ENCODE measurements at places on chromosomes 1 and 21.
A peak's percentile ranks its signal among the peaks of the same experiment; 100 is the strongest.

DNA sequence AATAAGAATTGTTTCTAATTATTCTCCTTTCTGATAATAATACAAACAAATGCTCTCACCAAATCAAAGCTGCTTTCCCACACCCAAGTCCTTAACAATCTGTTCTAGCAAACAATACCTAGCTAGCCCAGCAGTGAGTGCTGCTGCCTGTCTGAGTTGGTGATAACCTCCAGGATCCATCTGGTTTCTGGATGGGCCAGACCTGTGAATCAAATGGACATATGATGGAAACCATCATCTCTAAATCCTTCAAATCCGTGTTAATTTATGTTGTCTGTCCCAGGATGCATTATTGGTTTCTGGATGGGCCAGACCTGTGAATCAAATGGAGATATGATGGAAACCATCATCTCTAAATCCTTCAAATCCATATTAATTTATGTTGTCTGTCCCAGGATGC lies 1230.0 kb downstream of the AMY1C start:
- DNase-seq = no peak

DNA sequence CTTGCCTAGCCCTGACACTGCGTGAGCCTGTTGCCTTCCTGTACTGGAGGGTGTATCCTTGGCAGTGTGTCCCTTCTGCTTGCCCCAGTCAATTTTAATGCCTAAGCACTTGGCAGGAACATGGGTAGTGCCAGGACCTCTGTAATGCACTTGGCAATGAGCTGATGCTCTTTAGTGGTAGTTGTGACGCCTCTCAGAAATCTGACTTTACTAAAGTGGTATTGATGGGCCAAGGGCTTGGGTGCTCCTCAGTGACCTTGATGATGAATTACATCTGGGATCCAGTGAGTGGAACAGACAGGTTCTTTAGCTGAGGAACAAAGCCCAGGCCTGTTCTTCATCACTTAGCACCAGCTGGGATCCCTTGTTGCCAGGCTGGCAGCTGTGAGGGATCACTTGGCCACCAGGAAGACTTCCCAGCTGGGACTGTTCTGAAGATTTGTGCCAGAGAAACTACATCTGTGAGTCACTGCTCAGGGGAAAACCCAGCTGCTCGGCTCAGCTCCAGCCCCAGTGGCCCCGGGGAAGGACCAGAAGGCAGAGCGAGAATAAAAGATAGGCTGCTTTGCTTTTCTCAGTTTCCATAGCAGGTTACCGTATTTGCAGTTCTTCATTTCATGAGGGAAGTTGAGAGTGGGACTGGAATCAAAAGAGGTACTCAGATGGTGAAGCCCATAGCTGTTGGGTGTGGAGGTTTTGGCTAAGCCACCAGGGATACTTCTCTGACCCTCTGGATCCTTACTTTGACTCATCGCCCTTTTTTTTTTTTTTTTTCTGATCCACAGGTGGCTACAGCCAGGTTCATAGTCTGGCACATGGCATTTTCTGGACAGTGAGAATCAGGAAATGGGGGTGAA lies 28.5 kb upstream of the KCNA2 start:
- peak; percentile 71 for DNase-seq

DNA sequence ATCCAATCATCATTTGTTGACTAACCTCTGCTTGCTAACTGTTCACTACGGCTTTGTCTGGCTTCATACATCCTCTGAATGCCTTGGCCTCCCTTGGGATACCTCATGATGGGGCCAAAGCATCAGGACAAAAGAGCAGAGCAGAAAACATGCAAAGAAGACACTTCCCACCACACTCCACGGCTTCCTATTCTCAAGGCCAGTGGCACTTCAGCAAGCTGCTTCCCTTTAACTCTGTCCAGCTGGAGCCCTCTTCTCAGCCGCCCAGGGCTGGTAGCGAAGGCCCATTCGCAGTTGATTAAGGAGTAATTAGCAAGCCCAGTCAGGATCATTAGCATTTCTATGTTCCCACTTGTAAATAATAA lies 224.3 kb upstream of the FGGY start:
- DNase-seq = no peak

DNA sequence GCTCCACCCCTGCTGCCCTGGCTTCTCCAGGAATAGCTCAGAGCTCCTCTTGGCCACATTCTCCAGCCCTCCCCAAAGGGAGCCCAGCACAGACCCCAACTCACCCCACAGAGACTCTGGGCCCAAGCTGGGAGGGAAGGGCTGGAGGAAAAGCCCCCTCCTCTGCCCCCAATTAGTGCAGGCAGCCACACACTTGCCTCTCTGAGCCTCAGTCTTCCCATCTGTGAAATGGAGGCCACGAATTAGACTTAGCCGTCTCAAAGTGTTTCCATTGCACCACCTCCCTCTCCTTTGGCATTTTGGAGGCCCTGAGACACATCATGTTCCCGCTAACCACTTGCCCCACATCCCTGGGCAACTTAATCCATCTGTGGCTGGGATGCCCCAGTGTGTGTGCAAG lies 108.0 kb downstream of the PAX7 start:
- DNase-seq = no peak

GRCh38 chr1:172940174-172940855 lies 110.4 kb downstream of the TNFSF18 start:
- DNase-seq = no peak

DNA sequence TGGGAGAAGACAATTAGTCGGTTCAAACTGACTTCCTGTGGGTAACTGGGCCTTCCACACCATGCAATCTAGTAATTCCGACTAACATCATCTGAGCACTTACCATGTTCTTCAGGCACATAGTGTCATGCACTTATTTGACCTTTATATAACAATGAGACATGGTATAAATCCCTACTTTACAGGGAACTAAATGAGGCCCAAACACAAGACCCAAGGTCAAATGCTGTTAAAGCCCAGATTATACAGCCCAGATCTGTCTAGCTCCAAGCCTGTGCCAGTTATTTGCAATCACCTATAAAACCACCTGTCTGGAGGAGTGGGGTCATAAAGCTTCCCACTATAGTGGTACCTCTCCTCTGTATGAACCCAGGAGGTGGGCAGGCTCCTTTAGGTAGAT lies 40.8 kb downstream of the JAK1 start:
- no peak for DNase-seq

- no peak for DNase-seq
Observed at GRCh38 chr1:94504601-94505000, 37.0 kb downstream of the F3 start.

GRCh38 chr1:203408486-203409481 lies 57.9 kb upstream of the FMOD start:
- peak; percentile 54 for DNase-seq

DNA sequence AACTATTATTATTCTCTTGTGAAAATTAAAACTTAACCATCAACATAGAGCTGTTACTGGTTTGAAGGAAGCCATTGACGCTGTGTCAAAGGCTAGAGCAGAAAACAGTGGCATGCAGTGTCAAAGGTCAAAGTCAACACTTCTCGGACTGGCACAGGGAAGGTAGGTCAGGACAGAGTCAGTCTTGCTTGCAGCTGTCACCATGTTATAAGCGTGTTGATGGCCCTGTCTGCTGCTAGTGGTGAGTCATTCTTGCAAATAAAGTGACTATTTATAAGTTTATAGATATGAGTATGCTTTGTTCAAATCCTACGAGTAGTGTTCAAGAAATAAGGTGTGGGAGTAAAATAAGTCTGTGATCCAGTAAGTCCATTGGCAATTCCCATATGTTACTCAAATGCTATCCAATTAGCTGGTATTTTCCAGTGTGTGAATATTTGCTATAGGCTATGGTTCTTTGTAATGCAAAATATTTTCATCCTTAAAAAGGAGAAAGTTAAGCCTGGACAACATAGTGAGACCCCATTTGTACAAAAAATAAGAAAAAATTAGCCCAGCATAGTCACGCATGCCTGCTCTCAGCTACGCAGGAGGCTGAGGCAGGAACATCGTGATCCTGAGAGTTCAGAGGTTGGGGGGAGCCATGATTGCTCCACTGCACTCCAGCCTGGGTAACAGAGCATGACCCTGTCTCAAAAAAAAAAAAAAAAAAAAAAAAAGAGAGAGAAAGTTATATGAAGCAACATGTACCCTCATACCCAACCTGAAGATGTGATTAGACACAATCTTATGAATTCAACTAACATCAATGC lies 26.3 kb upstream of the TINAGL1 start:
- no peak for DNase-seq

DNA sequence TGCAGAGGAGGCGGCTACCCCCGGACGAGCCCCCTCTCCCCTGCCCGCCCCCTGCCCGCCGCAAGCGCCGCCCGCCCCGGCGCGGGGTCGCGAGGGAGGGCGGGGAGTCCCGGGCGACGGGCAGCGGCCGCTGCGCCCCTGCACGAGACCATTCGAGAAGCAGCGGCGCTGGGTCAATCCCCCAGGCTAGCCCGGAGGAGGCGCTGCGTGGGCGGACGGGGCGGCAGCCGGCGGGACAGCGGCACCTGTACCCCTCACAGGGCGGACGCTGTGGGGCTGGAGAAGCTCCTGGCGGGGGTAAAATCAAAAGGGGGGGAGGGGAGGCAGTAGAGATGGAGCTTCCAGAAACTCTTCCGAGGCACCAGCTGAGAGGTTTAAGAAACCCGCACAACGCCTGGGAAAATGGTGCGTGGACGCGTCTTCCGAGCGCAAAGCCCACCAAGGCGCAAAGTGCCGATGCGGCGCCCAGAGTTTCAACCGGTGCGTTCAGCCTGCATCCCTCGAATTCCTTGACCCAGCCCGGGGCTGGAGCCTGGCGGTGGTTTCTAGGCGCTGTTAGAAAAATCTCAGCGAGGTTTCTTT lies at the start of gene PLPPR5:
Gene PLPPR5 (minus strand): TSS at position 1 of the 582 bp plus-strand sequence. CDS start 190 bp downstream, outside the sequence.
- DNase-seq = no peak

GRCh38 chr1:150809651-150810050 lies 1.6 kb upstream of the CTSK start:
- no peak for DNase-seq

- no peak for DNase-seq
Observed at GRCh38 chr21:41090981-41091380, 77.0 kb upstream of the BACE2 start.

- no peak for DNase-seq
Observed at GRCh38 chr1:183069562-183070216, 46.5 kb downstream of the LAMC1 start.

DNA sequence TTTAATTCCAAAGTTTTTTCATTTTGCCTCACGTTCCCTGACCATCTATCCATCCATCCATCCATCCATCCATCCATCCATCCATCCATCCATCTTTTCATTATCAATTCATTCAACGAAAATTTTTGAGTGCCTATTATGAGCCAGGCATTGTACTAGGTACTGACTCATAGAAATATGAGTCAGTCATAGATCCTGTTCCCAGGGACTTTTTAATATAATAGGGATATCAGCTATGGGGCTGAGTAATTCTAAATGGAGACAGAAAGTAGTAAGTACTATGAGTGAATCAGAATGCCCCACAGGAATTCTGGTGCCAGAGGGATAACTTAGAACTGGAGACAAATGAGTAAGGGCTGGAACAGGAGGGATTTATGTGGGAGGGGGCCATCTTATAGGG lies 49.8 kb upstream of the GNG12 start:
- no peak for DNase-seq

GRCh38 chr1:117556976-117557375 lies 48.9 kb upstream of the TENT5C start:
- no peak for DNase-seq

DNA sequence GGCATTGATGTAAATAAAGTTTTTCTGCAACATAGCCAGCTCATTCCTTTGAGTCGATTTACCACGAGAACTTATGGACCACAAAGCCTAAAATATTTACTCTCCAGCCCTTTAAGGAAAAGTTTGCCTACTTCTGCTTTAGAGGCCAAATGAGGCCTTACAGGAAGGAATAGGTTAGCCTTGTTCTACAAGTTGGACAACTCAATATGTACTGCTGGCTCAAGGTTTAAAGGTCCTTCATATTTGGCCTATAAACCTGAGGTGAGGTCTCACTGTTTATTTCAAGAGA lies 144.5 kb upstream of the DNAH14 start:
- DNase-seq = no peak

DNA sequence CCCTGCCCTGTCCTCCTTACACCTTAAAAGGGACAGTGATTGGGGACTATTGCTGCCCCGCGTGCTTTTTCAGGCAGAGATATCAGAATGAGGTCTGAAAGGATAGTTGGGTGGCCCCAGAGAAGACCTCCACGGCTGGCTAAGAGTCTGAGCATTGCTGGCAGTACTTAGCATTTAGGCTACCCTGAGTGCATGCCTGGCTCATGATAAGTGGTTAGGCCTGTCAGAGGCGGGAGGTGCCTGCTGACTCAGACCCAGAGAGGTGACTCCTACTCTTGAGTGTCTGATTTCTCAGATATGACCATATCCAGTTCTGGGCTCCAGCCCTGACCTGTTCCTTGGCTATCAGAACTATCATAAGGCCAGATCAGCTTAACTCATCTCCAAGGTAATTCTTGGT lies 213.7 kb downstream of the PBX1 start:
- no peak for DNase-seq

- no peak for DNase-seq
Observed at GRCh38 chr1:62778208-62778607, 5.7 kb upstream of the ATG4C start.

- DNase-seq = no peak
Observed at GRCh38 chr21:34279883-34280282, 83.9 kb upstream of the KCNE2 start.

DNA sequence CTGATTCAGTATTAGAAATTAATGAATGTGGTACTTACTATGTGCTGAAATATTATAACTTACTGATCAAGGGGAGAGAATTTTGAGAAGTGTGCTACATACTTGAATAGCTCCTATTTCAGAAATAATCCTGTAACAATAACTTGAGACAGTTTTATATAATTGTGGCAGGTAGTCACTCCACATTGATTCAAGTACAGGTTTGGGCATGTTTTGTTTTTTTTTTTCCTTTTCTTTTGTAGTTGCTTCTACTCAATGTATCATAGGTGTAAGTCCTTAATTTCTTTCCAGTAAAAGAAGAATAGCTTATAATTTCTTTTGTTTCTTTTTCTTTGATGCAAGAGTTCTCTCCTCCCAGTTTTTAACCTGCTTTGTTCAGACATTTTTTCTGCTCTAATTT lies 86.1 kb upstream of the ADGRL2 start:
- DNase-seq = no peak

- DNase-seq = peak; percentile 15
Observed at GRCh38 chr1:54604572-54605370, 18.6 kb downstream of the FAM151A start.

GRCh38 chr21:29557931-29558725 lies 259.4 kb downstream of the BACH1 start:
- no peak for DNase-seq

GRCh38 chr1:206021008-206021625 lies 2.6 kb downstream of the CTSE start:
- no peak for DNase-seq

GRCh38 chr21:41547111-41547510 lies 39.2 kb upstream of the TMPRSS2 start:
- DNase-seq = no peak

All from CD4-positive, alpha-beta T cell treated with Interferon gamma for 1 hour (primary cell).